ENCODE measurements at places on chromosomes 12 and 14.
A peak's percentile ranks its signal among the peaks of the same experiment; 100 is the strongest.

DNA sequence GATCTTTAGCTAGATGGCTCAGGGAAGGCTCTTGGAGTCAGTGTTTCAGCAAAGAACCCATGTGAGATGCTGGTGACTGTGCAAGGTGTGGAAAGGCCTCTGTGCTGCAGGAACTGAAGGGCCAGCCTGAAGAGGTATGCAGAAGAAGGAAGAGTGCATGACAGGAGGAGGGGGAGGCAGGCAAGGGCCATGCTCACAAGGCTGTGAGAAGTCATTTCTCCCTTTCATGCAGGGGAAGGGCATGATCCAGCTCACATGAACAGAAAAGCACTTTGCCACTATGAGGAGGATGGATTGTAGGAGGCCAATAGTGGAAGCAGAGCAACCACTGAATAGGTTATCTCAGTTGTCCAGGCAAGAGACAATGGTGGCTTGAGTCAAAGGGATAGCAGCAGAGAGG is 83.7 kb downstream of the SSPN start:
- no peak for DNase-seq

- no peak for DNase-seq
Observed at GRCh38 chr12:2306012-2306411, 253.2 kb downstream of the CACNA1C start.

GRCh38 chr12:54217774-54218241 is 29.0 kb upstream of the SMUG1 start:
- DNase-seq: no peak

GRCh38 chr14:102262929-102263462 is 42.0 kb downstream of the MOK start:
- no peak for DNase-seq

GRCh38 chr14:99575043-99576023 is 28.7 kb downstream of the CCDC85C start:
- DNase-seq: no peak

DNA sequence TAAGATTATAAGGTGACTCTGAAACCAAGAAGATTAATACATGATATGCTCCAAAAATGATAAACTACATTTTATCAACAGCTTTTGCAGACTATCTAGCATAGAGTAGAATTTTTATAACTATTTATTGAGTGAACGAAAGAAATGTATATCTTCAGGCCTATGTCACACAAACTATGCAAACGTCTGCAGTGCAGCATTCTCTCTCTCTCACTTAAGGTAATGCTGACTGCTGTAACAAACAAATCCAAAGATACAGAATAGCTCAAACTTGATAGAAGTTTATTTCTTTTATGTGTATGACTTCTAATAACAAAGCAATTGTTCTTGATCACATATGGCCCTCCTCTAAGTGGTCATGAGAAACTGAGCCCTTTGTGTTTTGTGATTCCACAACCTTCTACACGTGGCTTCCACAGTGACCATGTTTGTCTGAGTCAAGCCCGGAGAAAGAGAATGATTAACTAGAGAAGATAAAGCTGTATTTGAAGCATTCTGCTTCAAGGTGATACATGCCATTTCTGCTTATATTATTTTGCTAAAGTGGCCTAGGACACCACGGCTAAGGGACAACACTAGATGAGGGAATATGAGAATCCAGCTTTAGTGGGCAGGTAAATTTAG is 1352.7 kb upstream of the TMEM132C start:
- DNase-seq: no peak

GRCh38 chr14:33839193-33840076 is 111.4 kb downstream of the EGLN3 start:
- DNase-seq: no peak

- DNase-seq: no peak
Observed at GRCh38 chr14:64391113-64391725, 3.1 kb downstream of the MTHFD1 start.

- DNase-seq: no peak
Observed at GRCh38 chr12:24728366-24728765, 220.5 kb downstream of the BCAT1 start.

GRCh38 chr14:56694609-56695008 is 115.0 kb downstream of the TMEM260 start:
- no peak for DNase-seq

GRCh38 chr14:84937449-84937848 is 592.5 kb upstream of the FLRT2 start:
- no peak for DNase-seq

DNA sequence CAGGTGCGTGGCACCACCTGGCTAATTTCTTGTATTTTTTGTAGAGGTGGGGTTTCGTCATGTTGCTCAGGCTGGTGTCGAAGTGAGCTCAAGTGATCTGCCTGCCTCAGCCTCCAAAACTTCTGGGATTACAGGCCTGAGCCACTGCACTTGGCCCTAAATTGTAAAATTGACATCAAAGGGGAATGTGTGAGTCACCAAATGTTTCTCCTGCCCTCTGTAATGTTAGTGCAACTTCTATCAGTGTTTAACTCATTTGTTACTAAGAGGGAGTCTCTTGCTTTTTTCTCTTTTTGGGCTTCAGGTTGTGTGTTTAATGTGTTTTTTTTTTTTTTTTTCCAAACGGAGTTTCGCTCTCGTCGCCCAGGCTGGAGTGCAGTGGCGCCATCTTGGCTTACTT is 2.3 kb downstream of the TULP3 start:
- no peak for DNase-seq

- peak; percentile 28 for DNase-seq
Observed at GRCh38 chr14:74425525-74426201, 347 bp downstream of the SYNDIG1L start.

- no peak for DNase-seq
Observed at GRCh38 chr14:95065411-95065810, 91.9 kb downstream of the DICER1 start.

GRCh38 chr12:32208355-32208754 is 101.7 kb downstream of the BICD1 start:
- DNase-seq: no peak

GRCh38 chr14:64159588-64159987 is 134.6 kb downstream of the ESR2 start:
- DNase-seq: no peak

DNA sequence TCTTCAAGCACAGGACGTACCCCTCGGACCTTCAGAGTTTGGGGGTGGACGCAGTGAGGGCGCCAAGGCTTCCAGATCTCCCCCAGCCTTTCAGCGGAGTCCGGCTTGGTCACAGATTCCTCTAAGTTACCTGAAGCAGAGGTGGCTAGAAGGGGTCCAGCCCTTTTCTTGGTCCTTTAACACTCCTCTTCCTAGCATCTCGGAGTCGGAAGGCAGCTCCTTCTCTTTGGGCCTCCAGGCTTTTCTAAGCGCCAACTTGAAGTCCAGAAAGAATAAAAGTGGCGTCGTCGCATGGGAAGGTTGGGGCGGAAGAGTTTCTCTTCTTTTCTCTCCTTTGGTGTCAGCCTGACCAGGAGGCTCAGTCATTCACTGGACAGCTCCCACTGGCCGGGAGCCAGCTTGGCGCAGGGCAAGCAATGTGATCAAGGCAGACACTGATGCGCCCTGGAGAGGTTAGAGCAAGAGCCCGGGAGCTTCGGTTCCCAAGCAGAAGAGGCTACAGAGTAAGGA is 9.6 kb downstream of the OR6S1 start:
- DNase-seq: no peak

GRCh38 chr12:21992823-21993222 is 51.6 kb upstream of the ABCC9 start:
- DNase-seq: no peak

- no peak for DNase-seq
Observed at GRCh38 chr12:119341988-119342387, 7.5 kb downstream of the CCDC60 start.

DNA sequence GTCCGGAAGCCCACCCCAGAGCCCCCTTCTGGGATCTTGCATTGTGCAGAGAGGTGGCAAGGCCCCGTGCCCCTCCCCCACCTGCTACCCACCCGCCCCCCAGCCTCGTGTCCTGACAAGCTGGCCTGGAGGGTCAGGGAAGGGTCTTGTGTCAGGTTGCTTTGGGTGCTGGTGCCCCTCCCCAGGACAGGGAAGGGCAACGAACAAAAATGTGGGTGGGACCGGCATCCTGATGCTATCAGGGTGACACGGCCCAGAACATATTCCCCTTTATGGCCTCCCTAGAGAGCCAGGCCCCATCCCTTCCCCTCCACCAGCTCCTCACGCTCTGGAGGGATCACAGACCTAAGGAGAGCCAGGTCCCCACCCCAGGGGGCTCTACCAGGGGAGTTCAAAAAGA is 38.7 kb upstream of the TMEM179 start:
- DNase-seq: no peak

DNA sequence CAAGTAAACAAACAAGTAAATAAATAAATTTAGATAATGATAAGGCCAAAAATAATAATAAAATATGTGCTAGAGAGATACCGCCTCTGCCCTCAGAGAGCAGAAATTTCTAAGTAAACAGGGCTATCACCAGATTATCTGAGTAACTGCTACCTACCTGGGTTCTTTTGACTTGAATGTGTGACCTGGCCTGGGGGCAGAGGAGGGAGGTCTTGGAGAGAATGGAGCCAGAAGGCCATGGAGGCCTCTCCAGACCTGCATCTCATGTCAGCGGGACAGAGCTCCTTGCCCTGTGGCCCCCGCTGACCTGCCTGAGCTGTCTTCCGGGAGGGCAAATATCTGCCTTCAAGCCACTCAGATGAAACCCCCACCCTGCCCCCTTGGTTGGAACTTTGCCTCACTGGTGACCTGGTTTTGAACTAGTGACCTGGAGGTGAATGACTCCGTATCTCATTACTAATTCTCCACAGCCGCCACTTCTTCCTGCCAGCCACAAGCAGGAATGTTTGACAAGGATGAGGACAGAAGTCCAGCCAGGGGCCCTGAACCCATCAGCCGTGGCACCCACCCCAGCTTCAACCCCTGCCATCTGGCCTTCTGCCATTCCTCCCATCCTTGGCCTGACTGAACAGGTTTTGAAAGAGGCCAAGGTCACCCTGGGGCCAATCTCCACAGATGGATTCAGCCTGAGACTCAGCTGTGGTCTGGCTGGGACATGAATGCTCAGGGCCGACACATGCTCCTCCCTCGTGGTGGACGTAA is 86.8 kb upstream of the PARP11 start:
- no peak for DNase-seq

GRCh38 chr12:66963901-66964300 is 285.0 kb upstream of the GRIP1 start:
- DNase-seq: no peak

GRCh38 chr14:21263284-21264024 is 5.8 kb downstream of the HNRNPC start:
- DNase-seq: no peak

DNA sequence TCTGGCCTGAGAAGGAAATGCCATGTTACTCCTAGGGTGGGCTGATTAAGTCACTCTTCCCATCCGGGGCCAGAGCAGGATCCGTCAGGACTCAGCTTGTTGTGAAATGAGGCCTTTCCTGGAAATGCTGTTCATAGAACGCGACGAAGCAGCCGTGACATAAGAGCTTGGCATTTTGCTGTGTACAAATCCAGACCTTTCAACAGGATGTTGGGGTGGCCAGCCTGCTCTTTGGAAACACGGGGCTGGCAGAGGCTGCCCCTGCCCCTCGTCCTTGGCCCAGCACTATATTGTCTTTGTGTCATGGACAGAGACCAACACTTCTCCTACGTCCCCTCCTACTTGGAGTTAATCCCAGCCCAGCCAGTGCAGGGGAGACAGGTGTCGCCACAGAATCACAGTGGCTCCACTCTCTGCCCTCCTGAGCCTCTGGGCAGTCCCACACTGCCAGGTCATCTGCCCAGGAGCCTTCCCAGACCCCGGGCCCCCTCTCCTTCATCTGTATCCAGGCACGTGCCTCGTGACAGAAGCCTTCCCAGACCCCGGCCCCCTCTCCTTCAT is 18.6 kb upstream of the EIF5 start:
- no peak for DNase-seq

DNA sequence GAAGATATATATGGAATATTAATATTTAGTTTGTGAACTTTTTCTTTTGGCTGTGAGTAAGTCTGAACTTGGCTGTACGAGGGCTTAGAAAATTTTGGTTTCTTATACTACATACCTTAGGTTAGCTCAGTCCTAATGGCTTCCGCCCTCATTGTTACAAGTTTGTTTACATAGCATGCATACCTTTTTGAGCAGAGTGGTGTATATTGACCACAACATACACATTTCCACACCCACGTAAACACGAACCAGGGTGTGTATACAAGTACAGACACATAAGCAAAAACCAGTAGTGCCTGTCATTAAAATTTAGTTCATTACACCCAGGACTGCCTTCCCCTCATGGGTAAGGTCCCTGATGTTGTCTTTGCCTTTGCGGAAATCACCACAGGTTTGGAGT is 230.2 kb upstream of the RGS6 start:
- DNase-seq: no peak

DNA sequence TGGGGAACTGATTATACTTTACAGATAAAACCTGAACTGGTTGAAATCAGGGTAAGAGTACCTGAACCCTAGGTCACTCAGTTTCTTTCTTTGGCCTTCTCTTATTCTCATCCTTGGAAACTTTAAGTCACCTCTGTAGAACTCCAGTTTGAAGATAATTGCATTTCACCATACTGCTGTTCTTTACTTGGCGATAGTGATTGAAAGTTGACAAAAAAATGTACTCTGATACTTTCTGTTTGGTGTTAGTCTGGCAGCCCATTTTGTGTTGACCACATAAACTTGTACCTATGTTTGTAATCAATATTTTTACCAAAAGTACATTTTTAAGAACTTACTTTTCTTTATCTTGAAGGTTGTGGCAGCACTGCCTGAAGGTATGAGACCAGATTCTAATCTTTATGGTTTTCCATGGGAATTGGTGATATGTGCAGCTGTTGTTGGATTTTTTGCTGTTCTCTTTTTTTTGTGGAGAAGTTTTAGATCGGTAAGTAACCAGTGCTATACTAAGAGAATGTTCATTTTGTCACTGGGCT is 42.9 kb downstream of the MIA2 start:
- DNase-seq: no peak
